ENCODE measurements at places on chromosomes 5 and 9. TPM values are rescaled to one million over a fixed set of nuclear protein-coding genes. Genes with fewer than 3 reads are reported as not detected.

GARNL3 gene
- 4.9 TPM for total RNA-seq

WDR31 gene
- 2.9 TPM for total RNA-seq

DNA sequence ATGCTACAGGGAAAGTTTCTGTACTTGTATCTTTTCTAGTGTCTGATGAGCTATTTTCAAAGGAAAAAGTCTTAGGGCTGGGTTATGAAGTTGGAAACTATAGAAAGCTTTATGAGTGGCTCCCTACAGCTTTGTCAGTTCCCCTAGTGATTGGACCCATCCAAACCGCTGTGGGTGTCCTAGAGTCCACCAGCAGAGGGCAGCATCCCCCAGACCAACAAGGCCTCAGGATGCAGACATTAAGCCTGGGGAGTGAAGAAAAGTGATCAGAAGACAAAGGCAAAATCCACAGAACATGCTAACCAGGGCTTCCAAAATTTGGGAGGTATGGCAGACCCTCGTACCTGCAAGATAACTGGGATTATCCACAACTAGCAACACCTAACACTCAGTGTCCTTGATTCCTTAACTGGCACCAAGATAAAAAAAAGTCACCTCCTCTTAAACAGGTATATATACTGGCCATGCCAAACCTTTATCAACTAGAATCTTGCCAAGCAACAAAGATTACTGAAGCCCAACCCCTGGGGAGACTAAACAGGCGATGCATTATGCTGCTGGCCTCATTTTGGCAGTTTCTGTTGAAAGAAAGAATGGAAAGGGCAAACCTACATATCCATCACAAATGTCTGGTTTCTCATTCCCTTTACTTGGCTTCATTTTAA, 110.4 kb upstream of the NR5A1 start:
- H3K4me3 ChIP-seq = no peak overlapping the region
- H3K27ac ChIP-seq = no peak overlapping the region
- DNase-seq = peak; percentile 85

GRCh38 chr5:168295574-168296201, 4.2 kb downstream of the WWC1 start:
- DNase-seq = peak; percentile 76
- no peaks in the 10 kb centered on the region for H3K27me3 ChIP-seq
- peak overlapping the region; percentile 30 for H3K4me3 ChIP-seq

GRCh38 chr9:15176836-15177235, 130.2 kb downstream of the TTC39B start:
- no peak overlapping the region for H3K27ac ChIP-seq
- H3K4me1 ChIP-seq = no peaks in the 10 kb centered on the region
- peaks cover 19% of the 10 kb centered on the region for H3K36me3 ChIP-seq
- no peaks in the 10 kb centered on the region for H3K27me3 ChIP-seq
- DNase-seq = no peak
